Activated naive CD8-positive, alpha-beta T cell treated with anti-CD3 and anti-CD28 coated beads, Interleukin-2, amount 50 U/mL, for 24 hours (primary cell): ENCODE measurements at places on chromosomes 12 and 14.

GRCh38 chr14:56247495-56248200 lies 129.4 kb downstream of the PELI2 start:
- DNase-seq: no peak

DNA sequence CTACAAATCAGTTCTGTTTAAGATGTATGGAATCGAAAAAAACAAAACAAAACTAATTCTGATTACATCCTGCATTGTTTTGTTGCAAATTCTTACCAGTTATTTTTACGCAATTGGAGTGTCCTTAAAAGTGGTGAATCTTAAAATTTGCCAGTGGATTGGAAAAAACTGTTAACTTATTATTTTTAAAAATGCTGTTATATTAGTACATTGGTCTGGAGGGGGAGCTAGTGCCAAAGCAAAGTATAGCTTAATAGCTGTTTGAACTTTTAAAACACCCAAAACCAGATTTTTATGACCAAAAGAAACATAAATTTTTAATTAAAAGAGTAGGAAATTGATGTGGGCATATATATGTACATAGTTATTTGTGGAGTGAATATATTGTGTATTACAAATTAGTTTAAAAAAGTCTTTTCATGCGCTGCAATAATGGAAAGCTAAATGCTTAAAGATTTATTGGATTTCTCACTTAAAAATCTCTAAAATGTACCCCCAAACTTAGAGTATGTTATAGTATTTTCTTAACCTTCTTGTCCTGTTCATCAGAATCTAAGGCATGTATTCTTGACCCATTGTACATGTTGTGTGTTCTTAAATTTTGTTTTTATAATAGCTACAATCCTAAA lies 2.5 kb downstream of the FUT8 start:
- no peak for DNase-seq

DNA sequence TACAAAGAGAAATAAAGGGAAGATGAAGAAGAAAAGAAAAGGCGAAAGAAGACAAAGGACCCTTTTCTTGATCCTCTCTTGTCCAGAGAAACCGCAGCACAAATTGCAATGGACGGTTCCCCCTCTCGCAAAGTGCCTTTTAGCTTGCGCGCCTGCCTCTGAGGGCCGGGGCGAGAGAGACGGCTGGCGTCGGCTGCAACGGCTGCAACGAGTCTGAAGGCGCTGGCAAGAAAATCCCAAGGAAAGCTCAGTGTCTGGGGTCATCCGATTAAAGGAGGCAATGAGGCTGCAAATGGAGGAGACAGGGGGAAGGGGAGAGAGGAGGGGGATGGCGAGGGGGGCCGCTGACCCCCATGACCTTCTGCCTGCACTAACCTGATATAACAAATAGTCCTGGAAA lies 671.5 kb downstream of the MED13L start:
- no peak for DNase-seq

DNA sequence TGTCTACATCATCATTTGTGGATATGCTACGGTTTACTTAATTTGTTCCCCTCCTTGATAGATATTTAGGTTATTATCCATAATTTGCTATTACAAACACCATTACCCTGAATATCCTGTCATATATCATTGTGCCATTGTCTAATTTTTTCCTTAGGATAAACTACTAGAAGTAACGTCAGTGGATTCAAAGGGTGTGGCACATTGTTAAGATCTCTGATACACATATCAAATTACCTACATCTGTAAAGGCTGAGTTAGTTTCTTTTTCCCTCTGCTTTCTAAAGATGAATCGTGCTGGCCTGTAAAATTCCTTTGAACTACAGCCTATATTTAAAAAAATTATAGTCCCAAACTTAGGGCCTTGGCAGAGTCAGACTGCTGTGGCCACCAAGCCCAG lies 53.9 kb upstream of the STRN3 start:
- no peak for DNase-seq

GRCh38 chr14:60984196-60984595 lies 3.2 kb downstream of the SLC38A6 start:
- no peak for DNase-seq

DNA sequence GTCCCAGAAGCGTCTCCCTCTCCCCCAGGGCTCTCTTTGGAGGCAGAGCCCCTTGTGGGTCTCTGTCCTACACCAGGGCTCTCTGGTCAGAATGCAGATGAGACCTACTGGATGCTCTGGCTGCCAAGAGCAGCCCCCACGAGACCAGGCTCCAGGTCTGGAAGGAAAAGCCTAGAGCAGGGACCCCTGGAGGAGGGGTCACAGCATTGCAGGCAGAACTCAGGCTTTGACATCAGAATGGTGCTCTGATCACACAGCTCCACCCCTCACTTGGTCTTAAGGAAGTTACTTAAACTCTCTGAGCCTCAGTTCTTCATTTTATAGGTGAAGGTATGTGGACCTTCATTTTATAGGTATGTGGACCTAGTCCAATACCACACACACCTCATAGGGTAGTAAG lies 83.1 kb downstream of the ARL6IP4 start:
- DNase-seq: no peak

- DNase-seq: no peak
Measured at GRCh38 chr12:65882486-65882885, 58.2 kb downstream of the HMGA2 start.

GRCh38 chr14:78448164-78449094 lies 278.3 kb downstream of the NRXN3 start:
- peak; percentile 45 for DNase-seq
